ENCODE measurements at places on chromosomes 7 and 10.
A peak's percentile ranks its signal among the peaks of the same experiment; 100 is the strongest.

DNA sequence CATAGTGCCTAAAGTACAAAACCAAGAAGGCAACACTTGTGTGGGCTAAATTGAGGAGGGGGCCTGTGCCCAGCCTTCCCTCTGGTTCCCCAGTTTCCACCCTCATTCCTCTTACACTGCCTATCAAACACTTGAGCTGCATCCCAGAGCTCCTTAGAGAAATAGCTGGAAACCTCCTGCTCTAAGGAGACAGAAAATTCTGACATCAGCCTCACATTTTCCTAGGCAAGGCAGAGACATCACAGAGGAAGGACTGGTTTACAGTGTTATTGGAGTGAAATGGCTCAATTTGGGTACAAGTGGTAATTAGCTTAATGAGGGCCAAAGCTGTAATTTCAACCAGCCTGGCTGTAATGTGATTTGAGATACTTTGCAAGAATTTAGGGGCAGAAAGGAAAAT lies 192.3 kb upstream of the AOAH start:
- no peak for DNase-seq

DNA sequence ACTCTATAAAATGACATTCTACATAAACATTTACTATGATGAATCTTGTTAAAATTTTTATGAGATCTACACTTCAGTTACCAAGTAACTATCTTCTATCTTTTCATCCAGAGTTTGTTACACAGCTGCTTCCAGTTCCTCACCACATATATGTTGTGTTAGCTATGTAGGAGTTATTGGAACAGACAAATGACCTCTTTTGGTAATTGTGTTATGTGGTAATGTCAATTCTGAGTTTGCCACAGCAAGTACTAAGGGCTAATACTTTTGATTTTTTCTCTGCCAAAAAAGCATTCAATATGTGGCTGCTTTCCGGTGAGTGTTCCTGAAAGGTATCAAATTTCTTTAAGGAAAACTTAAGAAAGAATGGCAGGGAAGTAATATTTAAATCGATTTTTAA lies 573.9 kb upstream of the PCDH15 start:
- DNase-seq: no peak

GRCh38 chr7:94660006-94660405 lies 4.1 kb upstream of the SGCE start:
- no peak for DNase-seq

- DNase-seq: peak; percentile 78
Measured at GRCh38 chr7:147756300-147756699, 834.3 kb upstream of the C7orf33 start.

DNA sequence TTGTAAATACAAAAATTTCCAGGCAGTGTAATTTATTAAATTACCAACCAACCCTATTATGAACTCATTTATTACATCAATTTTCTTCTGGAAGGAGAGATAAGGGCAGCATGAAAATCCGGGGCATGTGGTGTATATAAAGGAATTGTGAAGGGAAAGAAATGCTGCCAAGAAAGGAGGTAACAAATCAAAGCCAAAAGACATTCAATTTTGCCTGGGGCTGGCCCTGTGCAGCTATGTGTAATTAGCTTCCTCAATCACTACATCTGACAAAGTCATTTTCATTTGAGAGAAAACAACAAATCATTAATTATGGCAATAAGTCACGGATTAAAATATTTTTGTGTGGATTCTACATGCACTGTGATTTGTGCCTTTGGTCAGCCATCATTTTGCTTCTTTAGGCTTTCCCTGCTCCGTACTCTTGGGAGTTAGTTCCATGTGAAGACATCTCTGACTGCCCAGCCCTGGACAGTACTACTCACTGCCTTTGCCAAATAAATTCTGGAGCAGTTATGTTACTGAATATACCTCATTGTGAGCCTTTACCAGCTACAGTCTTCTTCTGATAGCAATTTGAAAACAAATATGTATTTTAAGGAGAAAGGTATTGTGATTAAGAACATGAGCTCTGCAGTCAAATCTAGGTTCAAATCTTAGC lies 191.7 kb downstream of the RELN start:
- no peak for DNase-seq

DNA sequence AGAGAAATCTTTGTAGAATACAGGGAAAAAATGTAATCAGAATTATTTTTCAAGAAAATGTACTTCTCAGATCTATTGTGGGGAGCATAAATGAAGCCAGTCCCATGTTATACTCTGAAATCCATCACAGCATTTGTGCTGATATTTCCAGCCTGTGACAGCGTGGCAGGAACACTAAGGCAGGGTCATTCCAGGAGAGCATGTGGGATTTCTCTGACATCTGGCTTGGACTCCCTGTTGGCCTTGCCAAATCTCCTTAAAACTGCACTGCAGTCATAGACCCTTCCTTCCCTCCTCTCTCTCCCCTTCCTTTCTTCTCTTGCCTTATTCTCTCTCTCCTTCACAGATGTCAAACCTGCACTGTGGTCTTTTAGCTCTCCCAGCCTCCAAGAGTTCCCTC lies 6.5 kb upstream of the TSPAN13 start:
- DNase-seq: no peak

GRCh38 chr7:919114-919442 lies 35.4 kb downstream of the ADAP1 start:
- no peak for DNase-seq
